GDM1 (cell line): ENCODE measurements at places on chromosomes 6 and 20.

- DNase-seq, result peak; percentile 75
These were observed 546 bp downstream of the C6orf136 start for GRCh38 chr6:30647242-30648116.

- no peak for DNase-seq
These were observed 691 bp downstream of the ATRN start for GRCh38 chr20:3471397-3472021.

- no peak for DNase-seq
These were observed 3.3 kb downstream of the PDE7B start for GRCh38 chr6:135854799-135855198.

- no peak for DNase-seq
These were observed 433.8 kb upstream of the NOX3 start for GRCh38 chr6:155889410-155889809.

- no peak for DNase-seq
These were observed 725 bp downstream of the BTBD3 start for GRCh38 chr20:11918391-11918845.

DNA sequence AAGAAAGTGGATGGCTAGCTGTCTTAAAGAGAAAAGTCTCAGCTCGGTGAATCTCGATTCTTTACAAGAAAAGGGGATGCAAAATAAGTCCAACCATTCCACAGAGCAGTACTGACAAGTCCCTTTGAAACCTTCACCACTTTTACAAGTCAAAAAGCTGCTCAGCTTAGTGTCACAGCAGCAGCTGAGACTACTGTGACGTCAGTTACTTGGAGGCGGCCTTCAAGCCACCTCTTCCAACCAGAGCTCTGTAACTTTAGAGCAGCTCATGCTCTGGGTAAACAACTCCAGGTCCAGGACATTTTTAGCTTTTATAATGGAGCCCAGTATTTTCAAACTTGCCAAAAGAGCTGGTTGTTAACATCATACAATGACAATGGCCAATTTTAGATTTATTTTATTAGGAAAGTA is at the start of gene KIAA0408:
Gene KIAA0408, minus strand, starts transcription at position 159 of the 411 bp plus-strand sequence. CDS start 5,408 bp downstream, outside the sequence.
- DNase-seq, result no peak

GRCh38 chr6:13866301-13866700 is 51.9 kb upstream of the MCUR1 start:
- no peak for DNase-seq

DNA sequence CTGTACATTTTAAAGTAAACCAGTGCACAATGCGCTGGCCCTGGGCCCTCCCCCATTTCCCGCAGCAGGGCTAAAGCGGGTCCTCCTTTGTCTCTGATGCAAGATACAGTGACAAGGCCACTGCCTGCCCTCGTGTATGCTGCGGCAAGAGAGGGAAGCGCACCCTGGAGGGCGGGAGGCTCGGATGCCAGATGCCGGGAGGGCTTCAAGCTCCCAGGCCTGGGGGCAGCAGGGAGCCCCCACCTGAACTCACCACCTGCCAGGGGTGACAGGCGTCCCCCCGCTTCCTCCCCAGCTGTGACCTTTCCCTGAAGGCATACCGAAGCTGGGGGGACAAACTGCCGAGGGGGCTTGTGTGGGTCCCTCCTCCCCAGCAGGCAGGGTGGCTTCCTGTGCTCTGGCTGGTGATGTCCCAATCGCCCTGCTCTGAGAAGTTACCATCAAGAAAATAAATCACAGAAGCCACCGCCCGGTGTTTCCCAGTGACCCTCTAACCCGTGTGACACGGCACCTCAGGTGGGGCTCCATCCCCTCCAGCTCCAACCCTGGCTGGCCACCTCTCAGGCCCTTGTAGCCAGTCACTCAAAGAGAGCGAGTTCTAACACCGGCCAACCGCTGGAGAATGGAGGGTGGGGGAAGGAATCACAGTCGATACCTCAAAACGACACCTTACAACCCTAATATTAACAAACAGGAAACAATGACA is 203.3 kb downstream of the PREX1 start:
- no peak for DNase-seq

DNA sequence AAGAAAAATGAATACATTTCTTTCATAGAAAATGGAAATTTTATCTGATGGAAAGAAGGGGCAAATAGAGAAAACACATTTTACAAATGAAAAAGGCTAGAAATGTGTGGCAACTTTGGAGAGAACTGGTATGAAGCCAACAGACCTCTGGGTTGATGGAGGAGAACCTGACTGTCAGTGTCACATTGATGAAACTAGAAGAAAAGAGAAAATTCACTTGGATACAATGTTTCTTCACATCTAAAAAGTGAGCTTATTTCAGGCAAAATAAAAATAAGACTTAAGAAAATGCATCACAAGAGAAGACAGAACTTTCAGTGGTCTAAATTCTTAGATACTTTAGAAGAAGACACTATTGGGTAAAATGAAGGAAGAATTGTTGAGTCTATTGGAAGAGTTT is at the start of gene OR12D2:
Gene OR12D2, plus strand, starts transcription at position 301 of the 400 bp plus-strand sequence. CDS start 1,069 bp downstream, outside the sequence.
- DNase-seq, result no peak

DNA sequence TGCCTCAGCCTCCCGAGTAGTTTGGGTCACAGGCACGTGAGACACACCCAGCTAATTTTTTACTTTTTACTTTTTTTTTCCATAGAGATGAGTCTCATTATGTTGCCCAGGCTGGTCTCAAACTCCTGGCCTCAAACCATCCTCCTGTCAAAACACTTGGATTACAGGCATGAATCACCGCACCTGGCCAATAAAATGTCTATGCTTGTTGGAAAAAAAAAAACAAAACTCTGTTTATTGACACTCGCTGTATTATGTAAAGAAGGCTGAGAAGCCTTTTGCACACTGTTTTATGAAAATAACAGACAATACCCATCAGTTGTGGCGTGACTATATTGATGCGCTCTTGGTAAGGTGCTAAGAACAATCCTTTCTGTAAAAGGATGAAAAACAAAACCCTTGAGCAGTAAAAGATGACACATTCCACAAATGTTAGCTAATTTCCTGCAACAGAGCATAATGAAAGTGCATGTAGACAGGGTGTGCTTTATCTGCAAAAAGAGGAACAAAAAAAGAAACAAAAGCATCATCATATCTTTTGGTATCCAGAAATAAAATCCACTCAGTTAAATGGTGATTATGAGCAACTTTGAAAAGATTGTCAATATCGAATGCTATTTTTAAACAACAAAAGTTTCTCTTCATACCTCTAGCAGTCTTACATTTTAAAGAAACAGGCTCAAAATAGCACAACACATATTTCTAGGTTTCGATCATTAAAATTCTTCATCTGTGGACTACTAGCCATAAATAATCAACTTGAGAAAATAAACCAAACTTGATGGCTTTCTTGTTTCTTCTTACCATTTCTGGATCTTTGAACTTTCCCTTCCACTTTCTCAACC is 108.3 kb upstream of the PHACTR1 start:
- DNase-seq, result no peak

DNA sequence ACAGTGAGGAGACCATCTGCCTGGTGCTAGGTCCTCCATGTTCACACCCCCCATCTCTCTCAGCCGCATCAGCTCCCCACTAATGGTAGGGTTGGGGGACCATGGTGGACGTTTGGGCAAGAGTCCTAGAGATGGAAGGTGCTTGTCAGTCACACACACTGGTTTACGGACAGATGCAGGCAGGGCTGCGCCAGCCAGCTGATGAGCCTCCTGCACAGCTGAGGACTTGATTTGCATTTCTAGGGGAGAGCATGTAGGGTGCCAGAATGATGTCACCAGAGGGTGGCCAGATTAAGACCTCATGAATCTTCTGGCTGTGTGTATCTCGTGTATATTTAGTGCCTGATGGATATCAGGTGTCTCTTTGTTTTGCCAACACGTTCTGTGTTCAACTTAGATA is 28.6 kb downstream of the CST8 start:
- DNase-seq, result no peak

GRCh38 chr6:63985223-63985622 is 349.6 kb downstream of the PHF3 start:
- DNase-seq, result no peak

DNA sequence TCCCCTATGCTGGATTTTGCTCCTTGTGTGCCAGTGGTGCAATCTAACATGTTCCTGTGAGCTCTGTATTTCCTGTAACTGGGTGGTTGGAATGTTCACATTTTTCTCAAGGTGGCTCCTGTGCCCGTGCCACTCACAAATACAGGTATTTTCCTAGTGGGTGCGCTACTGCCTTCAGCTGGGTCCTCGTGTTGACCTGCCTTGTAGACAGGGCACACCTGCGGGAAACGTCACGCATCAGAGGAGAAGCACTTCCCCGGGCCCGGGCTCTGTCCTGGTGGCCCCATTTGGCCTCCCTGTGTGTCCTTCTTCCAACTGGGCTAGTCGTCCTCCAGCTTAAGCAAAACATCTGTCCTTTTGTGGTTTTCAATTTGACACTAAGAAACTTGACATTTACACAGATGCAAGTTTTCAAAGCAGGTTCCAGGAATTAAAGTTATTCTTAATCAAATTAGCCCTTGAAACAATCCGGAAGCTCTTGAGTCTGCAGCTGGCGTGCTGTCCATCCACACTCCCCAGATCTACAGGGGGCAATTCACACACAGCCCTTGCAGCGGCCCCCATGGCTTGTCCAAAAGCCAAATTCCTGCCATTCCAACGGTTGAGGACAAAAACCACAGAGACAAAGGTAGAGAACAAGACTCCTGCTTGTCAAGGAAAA is 275.1 kb downstream of the CDC5L start:
- no peak for DNase-seq

GRCh38 chr20:46350201-46350985 is 42.1 kb upstream of the CDH22 start:
- DNase-seq, result peak; percentile 54

GRCh38 chr20:36861625-36861874 is 14.4 kb upstream of the TLDC2 start:
- DNase-seq, result no peak

DNA sequence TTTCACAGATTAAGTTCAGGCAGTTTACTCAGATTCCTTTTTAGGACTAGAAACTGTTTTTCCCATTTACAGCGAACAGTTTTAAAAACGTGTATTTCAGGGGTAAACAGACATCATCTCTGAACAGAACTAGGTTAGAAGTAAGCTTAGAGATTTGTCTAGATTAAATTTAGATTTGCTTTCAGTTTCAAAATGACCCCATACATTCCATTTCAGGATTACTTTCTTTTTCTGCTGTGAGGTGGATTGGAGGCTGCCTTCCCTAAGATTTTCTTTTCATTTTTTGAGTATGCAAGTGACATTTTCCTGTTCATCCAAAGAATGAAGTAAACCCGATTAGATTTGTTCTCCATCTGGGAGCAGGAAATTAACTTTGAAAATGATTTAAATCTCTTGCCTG is 747.2 kb downstream of the KHDRBS2 start:
- DNase-seq, result no peak

DNA sequence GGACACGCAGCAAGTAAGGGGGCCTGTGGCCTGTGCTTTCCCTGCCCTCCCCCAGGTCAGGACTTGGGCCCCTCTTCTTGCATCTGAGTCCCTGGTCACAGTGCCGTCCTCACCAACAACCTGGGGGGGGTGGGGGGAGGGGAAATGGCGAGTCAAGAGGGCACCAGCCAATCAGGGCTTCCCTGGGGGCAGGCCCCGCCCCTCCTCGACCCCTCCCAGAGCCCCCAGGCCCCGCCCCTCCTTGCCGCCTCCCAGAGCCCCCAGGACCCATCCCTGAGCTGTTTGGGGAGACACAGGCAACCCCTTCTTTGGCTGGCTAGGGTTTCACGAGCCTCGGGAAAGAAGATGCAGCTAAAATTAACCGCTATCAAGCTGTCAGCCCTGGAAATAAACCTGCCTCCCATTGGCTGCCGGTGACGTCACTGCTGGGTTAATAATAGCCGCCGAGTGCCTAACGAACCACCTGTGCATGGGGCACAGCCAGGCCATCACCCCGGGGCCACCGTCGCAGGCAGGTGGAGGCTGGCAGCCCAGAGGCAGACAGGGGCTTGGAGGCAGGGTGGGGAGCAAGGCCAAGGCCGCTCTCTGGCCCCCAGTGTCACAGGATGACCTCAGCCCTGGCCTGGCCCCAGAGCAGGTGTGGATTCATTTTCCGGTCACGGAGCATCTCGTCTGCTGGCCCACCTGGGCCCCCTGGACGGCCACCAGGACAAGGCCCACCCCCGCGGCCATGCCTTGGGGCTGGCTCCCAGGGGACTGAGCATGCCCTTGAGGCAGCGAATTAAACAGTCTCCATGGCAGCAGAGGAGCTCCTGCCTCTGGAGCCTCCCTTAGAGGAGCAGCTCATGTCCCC is 3.2 kb upstream of the EEF1A2 start:
- DNase-seq, result no peak

- DNase-seq, result no peak
These were observed 677.4 kb upstream of the CITED2 start for GRCh38 chr6:140051521-140052512.

GRCh38 chr20:44187054-44187771 is at the start of gene JPH2:
TSS of gene JPH2 (minus strand) at chr20:44187188. CDS start at chr20:44186705, 483 bp downstream.
- DNase-seq, result no peak

- no peak for DNase-seq
These were observed 24.4 kb downstream of the ANGPT4 start for GRCh38 chr20:891706-892080.

DNA sequence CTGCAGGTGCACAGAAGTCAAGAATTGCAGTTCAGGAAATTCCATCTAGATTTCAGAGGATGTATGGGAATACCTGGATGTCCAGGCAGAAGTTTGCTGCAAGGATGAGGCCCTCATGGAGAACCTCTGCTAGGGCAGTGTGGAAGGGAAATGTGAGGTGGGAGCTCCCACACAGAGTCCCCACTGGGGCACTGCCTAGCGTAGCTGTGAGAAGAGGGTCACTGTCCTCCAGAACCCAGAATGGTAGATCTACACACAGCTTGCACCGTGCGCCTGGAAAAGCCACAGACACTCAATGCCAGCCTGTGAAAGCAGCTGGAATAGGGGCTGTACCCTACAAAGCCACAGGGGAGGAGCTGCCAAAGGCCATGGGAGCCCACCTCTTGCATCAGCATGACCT is 681.4 kb downstream of the EPHA7 start:
- no peak for DNase-seq

DNA sequence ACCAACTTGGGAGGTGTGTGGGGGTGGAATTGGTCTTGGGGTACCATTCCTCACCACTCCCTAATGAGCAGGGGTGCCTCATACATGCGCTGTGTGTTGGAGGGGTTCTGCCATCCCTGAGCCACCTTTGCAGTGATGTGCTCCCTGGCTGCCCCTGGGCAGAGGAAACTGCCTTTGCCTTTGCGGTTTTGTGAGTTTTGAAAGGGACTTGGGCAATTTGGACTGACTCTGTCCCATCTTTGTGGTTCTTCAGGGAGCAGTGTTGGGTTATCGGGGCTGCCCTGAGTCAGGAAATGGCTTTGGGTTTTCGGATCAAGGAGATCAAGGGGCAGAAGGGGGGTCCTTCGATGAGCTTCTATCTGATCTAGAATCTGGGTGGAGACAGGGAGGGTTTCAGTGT is 3.9 kb upstream of the PHACTR3 start:
- no peak for DNase-seq
